Activated B cell treated with CpG ODN at 0.5 μM for 24 hours (primary cell): ENCODE measurements at places on chromosomes 13 and 19.

DNA sequence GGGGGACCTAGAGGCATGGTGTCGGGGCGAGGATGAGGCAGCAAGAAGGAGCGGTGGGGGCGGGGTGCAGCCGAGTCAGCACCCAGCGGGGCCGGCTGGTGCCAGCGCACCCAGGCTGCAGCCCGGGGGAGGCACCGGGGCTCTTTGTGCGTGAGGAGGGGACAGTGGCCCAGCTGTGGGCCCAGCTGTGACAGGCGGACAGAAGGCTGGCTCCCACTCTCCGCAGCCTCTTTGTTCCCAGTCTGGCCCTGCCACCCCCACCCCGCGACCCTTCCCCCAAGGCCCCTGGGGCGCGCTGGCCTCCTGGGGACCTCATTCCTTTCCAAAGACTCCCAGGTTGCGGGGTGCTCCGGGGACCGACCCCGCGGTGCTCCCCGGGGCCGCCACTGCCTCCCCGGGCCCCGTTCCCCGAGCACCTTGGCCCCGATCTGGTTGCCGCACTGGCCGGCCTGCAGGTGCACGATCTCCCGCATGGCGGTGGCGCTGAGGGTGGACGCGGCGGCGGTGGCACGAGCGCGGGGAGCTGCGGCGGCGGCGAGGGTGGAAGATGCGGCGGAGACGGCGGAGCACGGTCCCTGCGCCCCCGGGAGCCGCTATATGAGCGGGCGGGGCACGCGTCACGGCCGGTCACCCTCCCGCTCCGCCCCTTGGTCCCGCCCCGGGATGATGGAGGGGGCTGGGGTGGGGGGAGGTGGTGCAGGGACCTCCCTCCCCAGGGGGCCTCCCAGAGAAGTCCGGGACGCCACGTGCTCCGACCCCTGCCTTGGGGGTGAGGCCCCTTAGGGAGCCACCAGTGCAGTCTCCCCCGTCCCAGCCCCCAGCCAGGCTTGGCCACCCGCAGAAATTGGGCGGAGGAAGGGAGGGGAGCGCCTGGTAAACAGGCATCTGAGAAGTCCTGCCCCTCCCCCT, at the start of gene TUBB4A:
Gene TUBB4A, minus strand, starts transcription at position 570 of the 909 bp plus-strand sequence. Its CDS starts 97 bp downstream, at position 473.
- DNase-seq: peak; percentile 65

DNA sequence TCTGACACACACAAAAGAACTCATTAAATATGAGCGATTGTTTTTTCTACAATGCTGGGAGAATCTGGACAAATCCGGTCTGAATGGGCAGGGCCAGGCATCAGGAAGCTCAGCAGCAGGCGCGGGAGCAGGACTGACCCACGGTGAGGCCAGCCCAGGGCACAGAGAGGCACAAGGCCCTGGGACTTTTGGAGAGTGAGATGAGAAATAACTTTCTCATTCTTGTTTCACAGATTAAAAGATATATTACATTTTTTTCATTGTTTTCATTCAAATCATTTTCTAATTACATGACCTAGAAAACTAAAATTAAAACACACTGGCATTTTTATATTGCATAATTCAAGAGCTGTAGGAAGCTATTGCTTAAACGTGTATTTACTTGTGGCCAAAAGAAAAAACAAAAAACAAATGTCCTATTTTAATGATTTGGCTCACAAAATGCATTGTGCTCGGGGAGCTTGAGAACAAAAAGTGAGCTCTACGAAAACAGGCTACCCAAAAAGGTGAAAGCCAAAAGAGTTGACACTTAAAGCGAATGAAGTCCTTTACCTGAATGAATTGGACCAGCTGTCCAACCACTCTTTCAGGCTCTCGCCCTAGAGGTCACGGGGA, 133.1 kb downstream of the TNFRSF19 start:
- DNase-seq: no peak

- DNase-seq: no peak
Measured at GRCh38 chr19:42965176-42965575, 28.2 kb upstream of the PSG7 start.

DNA sequence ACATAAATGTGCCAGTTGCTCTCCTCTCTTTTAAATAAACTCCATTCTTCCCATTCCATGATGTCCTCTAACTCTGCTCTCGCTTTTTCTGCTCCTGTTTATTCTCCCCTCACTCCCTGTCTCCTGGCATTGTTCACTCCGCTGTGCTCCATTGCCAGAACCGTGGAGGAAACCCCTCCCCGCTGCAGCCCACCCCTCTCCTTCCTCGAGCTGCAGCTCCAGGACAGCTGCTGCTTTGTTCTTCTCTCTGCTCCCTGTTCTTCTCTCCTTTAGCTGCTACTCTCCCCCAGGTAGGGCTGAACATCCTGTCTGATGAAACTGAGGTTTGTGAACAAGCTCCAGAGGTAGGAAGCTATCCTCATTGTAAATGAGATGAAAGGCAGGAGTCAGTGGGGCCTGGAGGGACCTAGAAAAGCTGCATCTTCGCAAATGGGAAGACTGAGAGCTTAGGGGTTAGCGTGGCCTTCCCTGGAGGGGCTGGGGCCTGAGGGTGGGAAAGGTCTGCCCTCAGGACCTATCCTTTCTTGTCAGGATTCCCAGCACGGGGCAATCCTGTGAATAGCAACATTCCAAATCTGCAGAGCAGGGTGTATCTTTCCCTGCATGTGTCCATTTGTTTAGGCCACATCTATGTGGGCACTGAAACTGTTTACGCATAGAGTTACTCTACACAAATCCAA, 243.7 kb downstream of the DNAJC15 start:
- DNase-seq: no peak

DNA sequence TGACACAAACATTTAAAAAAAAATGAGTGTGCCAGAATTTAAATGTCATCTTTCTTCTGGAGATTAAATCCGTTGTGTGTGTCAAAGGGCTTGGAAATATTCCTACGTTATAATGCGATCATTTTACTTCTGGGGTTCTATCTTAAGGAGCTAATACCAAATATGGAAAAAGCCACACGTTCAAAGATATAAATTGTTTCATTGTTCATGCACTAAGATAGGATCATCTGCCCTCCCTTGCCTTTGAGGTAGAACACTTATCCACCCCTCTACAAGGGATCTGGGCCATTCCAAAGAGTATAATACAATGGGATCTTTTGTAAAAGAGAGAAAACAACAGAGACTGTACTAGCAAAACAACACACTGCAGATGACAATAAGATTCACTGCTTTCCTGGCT, 64.9 kb downstream of the ANKRD10 start:
- no peak for DNase-seq

- peak; percentile 33 for DNase-seq
Measured at GRCh38 chr19:3698386-3698950, 1.8 kb downstream of the PIP5K1C start.

- no peak for DNase-seq
Measured at GRCh38 chr19:6343462-6343861, 10.1 kb upstream of the ACER1 start.

GRCh38 chr13:32001154-32001768, 30.3 kb upstream of the FRY start:
- DNase-seq: no peak

DNA sequence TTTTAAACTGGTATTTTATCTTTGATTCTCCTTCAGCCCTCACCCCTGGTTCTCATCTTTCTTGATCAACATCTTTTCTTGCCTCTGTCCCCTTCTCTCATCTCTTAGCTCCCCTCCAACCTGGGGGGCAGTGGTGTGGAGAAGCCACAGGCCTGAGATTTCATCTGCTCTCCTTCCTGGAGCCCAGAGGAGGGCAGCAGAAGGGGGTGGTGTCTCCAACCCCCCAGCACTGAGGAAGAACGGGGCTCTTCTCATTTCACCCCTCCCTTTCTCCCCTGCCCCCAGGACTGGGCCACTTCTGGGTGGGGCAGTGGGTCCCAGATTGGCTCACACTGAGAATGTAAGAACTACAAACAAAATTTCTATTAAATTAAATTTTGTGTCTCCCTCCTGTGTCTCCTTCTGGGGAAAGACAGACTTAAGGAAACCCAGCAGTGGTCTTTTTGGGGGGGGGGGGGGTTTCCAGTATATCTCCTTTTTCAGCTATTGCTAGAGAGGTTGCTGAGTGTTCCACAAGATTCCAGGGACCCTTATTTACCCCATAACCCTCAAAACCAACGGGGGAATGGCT, 1.5 kb upstream of the RAD23A start:
- no peak for DNase-seq

DNA sequence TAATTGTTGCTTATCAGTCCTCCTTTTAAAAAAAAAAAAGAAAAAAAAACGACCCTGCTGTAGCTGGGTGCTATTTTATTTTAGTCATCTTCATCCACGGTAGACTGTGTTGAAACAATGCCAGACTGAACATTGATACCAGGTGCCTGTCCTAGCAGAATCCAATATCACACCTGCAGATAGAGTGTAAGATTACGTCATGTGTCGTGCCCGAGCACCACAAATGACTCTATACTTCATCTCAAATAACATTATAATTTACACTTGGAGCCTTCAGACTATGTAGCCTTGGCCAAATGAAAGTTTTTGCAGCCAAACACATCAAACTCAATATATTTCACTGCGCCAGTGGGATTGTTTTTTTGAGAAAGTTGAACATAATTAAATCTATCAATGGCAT, 410.6 kb downstream of the FGF9 start:
- DNase-seq: no peak

- no peak for DNase-seq
Measured at GRCh38 chr13:19023115-19023514, 158.5 kb downstream of the TUBA3C start.

- no peak for DNase-seq
Measured at GRCh38 chr13:82565201-82565600, 1317.1 kb downstream of the SLITRK1 start.

DNA sequence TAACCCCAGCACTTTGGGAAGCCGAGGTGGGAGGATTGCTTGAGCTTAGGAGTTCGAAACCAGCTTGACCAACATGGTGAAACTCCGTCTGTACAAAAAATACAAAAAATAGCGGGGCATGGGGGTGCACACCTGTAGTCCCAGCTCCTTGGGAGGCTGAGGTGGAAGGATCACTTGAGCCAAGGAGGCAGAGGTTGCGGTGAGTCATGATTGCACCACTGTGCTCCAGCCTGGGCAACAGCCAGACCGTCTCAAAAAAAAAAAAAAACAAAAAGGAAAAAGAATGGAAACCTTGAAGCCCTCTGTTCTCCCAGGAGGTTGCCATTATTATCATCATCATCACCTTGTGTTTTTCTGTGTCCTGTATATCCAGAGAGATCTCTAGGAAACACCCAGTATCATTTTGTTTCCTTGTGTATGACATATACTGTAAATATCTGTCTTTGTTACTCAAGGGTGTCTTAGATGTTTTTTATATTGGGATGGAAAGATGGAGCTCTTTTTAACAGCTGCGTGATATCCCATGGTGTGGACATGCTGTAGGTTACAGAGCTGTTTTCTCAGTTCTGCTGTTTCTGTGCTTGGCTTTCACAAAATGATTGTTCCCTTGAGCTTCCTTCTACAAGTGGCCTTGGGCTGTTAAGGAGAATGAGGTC, 11.8 kb downstream of the CHAF1A start:
- no peak for DNase-seq

DNA sequence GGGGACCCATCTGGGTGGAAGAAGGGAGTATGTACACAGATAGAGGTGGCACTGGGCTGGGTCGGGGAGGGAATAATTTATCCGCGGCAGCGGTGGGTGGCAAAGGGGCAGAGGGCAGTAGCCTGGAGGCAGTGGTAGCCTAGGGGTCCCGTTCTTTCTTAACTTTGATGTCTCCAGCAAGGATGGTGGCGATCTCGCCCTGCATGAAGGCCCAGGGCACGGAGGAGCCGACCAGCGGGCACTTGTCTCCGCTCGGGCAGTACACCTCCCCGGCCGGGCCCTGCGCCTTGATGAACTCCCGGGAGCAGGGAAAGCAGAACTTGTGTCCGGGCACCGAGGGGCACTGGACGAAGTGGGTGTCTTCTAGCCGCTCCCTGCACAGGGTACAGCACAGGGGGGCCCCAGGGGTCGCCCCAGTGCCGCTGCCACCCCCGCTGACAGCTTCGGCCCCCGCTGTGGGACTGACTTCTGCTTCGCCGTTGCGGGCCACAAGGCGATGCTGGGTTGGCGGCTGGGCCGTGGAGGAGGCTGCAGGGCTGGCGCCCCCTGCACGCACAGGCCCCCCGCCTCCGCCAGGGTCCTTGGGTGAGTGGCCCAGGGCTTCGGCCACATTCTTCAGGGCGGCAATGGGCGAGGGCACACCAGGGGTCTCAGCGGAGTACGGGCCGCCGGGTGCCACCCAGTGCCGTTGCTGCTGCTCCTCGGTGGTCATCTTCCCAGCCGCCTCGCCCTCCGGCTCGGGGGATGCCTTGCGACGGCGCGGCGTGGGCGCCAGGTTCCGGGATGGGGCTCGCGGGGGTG, 1.9 kb downstream of the IRF2BP1 start:
- DNase-seq: no peak

DNA sequence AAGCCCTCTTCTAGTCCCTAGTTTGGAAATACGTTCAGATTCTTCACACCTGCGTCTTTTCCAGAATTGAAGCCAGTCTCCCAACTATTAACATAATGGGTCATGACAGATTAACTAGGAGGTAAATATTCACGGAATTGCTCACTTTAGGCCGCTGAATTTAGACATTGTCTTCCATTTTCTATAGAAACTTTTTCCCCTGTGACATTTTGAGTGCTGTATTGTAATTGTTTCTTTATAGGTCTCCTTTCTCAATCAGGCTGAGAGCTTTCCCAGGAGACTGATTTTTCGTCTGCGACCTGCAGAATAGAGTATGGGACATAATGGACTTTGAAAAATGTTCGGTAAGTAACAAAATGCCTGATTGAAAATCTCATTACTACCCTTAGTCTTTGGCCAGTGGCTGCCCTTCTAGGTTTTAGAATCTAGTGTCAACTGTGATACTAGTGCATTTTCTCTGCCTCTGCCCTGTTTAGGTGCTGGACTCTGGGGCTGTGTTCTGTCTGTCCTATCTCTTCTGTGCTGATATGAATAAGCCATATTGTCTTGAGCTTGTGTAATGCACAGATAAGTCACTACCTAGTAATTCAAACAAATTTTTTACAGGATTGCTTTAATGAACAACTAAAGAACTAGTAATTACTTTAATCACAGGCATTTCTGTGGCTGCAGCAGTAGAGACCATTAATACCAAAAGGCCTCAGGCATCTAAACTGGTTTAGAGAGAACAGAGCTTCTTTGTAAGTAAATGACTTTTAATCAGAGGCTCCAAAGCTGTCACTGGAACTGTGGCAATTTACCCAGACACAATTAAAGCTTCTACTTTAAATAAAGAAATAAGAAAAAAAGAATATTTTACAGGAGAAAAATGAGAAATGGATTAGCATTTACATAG, 122.4 kb upstream of the FREM2 start:
- no peak for DNase-seq

DNA sequence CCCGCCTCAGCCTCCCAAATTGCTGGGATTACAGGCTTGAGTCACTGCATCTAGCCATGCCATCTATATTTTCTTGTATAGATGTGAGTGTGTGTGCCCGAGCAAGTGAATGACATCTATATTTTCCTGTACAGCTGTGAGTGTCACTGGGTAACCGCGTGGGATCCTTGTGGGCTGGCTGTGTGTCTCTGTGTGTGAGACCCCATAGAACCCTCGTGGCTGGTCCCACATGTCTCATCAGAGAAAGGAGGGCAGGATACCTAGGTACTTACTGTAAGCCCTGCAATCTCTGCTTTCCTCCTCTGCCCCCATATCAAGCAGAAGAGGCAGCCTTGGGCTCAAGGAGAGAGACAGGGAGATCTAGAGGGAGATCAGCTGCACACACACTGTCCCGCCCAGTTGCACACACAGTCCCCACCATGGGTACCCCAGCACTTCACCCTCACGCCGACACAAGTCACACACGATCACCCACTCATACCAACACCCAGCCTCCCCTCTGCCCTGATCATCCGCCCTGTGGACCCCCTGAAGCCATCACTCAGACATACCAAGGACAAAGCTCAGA, 655 bp downstream of the DENND1C start:
- no peak for DNase-seq

GRCh38 chr13:74040200-74040599, 94.0 kb downstream of the KLF12 start:
- DNase-seq: no peak
